ENCODE measurements at places on chromosomes 1 and 21.

GRCh38 chr1:93845538-93846205 lies 33.3 kb downstream of the DNTTIP2 start:
- DNase-seq, result peak; percentile 23

- no peak for DNase-seq
Observed at GRCh38 chr1:171195767-171196166, 10.7 kb downstream of the FMO2 start.

DNA sequence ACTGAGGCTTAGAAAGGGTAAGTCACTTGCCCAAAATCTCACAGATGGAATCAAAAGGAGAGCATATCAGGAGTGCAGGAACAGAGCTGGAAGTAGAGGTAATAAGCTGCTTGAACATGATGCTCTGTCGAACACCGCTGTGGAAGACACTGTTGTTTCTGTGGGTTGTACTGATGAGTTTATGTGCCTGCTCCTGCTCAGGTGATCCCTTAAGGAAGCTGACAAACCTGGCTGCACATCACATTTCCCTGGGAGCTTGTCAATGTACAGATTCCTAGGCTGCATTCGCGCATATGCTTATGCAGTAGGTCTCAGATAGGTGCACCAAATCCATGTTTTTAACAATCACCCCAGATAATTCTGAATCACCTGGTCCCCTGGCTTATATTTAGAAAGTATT lies 79.7 kb downstream of the ZNF326 start:
- no peak for DNase-seq

DNA sequence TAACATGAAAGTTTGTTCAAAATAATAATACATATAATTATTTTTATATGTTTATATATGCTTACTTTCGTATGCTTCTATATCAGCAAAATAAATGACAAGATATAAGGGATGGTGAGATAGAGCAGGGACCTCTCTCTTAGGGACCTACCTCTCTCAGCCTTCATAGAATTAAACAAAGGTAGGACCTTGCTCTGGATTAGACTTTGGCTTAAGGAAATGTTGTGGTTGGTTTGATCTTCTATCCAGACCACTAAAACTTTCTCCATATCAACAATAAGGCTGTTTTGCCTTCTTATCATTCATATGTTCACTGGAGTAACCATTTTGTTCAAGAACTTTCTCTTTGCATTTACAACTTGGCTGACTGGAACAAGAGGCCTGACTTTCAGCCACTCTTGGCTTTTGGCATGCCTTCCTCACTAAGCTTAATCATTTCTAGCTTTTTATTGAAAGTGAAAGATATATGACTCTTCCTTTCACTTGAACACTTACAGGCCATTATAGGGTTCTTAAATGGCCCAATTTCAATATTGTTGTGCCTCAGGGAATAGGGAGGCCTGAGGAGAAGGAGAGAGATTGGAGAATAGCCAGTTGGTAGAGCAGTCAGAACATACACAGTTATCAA lies 14.4 kb downstream of the FRRS1 start:
- no peak for DNase-seq

DNA sequence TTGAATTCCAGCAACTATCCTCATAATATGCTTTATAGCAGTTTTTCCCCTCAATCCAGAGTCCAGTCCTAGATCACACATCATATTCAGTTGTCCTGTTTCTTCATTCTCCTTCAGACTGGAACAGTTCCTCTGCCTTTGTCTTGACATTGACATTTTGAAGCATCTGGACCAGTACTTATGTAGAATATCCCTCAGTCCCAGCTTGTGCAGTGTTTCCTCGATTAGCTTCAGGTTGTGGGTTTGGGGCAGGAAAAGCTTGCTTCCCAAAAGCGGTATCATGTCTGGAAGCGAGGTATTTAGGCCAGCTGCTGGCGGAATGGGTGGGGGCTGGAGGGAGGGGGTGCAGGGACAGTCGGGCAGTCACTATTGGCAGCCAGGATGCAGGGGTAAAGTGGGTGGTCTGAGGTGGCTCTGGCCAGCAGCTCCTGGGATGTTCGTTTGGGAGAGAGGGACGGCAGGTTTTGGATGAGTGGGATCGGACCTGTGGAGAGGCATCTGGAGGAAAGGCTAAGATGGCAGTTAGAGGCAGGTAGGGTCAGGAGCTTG lies 6.5 kb downstream of the THEMIS2 start:
- no peak for DNase-seq

DNA sequence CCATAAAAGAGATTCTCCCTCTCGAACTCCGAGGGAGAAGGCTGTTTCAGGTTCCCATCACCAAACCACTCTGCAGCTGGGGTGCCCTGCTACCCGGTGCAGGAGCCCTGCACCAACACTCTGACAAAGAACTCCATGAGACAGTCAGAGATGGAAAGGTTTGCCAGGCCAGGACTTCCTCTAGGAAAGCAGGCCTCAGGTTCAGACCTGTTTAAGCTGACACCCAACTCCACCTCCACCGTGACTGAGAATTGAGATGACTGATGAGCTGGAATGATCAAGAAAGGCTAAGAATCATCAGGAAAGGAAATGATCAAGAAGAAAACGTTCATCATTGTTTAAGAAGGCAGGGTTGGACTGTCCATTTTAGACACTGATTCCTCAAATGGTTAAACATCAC lies 46.2 kb upstream of the KCNE1 start:
- no peak for DNase-seq

DNA sequence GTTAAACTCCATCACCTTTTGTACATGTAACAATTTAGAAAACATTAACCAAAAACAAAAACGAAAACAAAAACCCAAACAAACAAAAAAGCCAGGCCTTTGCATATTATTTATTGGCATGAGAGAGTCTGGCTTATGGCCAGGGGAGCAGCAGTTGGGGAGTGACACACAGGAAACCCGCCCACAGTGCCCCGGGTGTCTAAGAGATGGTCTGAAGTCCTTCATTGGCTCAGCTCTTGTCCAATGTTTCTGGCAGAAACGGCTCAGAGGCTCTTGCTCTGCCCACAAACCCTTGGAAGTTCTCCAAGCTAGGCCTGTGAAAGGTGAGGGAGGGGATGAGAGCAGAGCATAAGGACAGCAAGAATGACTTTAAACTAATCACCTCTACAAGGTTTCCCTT lies 131.5 kb downstream of the CNIH3 start:
- no peak for DNase-seq

- no peak for DNase-seq
Observed at GRCh38 chr1:150596095-150596892, 16.9 kb upstream of the MCL1 start.

GRCh38 chr1:58780836-58781452 lies 2.9 kb downstream of the JUN start:
- DNase-seq, result no peak

DNA sequence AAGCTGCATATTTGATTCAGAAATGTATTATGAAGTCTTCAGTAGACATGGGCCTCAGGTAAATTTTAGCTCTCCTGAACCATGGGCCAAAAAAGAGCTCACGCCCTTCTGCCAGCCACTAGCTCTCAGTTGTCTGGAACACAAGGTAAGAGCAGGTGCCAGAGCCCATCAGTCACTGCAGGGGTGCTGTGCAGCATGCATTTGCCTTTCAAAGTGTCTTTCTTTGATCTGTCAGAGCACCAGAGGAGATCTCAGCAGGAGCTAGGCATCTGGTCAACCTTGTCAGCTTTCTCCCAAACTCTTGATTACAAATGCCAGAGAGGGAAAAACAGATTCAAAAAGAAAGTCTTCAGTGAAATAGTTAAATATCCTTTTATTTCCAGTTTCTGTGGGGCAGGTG lies 332.3 kb downstream of the COL11A1 start:
- no peak for DNase-seq

GRCh38 chr1:89827330-89827729 lies 6.5 kb downstream of the LRRC8D start:
- DNase-seq, result no peak

DNA sequence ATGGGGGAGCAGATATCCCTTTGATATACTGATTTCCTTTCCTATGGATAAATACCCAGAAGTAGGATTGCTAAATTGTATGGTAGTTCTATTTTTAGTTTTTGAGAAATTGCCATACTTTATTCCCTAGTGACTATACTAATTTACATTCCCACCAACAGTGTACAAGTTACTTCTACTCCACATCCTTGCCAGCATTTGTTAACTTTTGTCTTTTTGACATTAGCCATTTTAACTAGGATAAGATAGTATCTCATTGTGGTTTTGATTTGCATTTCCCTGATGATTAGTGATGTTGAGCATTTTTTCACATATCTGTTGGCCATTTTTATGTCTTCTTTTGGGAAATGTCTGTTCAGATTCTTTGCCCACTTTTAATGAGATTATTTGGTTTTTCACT lies 620.6 kb upstream of the CAMK1G start:
- no peak for DNase-seq

GRCh38 chr1:33094971-33095604 lies 14.1 kb downstream of the AZIN2 start:
- no peak for DNase-seq

- DNase-seq, result no peak
Observed at GRCh38 chr1:234875953-234876855, 252.4 kb downstream of the TOMM20 start.

GRCh38 chr1:56389813-56390212 lies 189.6 kb downstream of the PLPP3 start:
- no peak for DNase-seq

DNA sequence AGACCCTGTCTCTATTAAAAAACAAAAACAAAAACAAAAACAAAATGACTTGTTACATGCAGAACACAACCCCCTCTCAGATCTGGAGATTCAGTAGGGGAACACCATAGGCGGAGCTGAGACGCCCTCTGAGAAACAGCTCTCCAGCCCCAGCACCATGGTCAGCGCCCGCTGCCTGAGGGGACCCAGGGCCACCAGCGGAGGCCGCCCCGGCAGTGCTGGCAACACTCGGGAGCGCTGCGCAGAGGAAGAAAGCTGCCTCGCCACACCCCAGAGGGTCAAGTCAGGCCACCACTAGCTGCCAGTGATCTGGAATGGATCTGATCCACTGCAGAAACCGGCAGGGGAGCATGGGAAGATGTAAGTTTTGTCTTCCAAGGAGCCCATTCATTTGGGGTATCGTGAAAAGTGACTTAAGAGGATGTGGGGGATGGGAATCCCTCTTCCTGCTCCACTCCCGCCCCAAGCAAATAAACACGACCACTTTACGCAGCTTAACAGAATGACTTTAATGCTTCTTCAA lies 3.1 kb downstream of the ACTA1 start:
- peak; percentile 52 for DNase-seq

- no peak for DNase-seq
Observed at GRCh38 chr1:180198196-180198595, 31.9 kb upstream of the LHX4 start.

- no peak for DNase-seq
Observed at GRCh38 chr21:35077975-35078374, 28.9 kb upstream of the RUNX1 start.

GRCh38 chr1:85307987-85308832 lies 31.8 kb upstream of the BCL10 start:
- peak; percentile 67 for DNase-seq

GRCh38 chr1:6141592-6141991 lies 38.5 kb downstream of the CHD5 start:
- DNase-seq, result no peak

- no peak for DNase-seq
Observed at GRCh38 chr1:41700986-41701535, 216.6 kb upstream of the EDN2 start.

GRCh38 chr1:155196103-155196892 lies 11.4 kb downstream of the THBS3 start:
- no peak for DNase-seq

- DNase-seq, result no peak
Observed at GRCh38 chr1:183721041-183721440, 67.9 kb upstream of the APOBEC4 start.

DNA sequence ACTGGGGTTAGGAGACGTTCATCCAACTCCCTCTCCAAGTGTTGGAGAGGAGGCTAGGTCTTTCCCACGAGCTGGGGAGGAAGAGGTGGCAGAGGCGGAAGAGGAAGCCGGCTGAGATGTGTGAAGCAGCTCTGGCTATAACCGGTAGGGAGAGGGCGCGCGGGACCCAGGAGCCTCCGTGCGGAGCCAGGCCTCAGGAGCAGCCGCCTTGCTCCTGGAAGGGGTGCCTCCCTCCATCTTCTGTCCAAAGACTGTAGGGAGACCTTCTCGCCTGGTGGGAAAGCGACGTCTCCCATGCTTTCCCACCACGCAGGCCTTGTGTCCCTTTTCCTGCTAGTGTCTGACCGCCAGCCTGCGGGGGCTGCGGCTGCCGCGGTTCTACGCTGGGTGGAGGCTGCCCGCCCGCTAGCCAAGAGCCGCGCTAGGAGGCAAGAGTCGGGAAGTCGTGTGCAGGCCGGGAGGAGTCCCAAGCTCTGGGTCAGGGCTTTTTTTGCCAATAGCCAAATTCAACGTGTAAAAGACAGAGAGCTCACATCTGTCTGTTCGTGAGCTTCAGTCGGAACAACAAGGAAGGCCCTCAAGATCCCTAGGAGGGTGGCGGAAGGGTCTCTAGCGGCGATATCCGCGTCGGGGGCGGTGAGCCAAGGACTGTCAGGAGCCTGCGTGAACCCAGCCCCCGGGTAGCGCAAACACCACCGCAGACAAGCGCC lies 8.4 kb upstream of the NBPF11 start:
- no peak for DNase-seq

DNA sequence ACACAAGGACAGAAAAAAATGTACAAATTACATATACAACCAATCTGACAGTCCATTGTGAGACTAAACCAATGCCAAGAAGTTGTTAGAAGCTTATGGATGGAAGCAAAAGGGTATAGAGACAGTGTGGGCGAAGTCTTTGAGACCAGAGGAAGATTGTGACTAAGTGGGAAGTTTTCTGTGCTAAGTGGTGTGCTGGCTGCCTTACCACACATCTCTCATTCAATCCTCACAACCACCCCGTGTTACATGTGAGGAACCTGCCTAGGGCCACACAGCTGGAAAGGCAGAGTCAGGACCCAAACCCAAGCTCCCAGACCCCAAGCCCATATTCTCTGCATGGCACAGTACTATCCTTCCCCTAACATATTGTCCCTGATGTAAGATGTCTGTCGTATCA lies 53.5 kb upstream of the DUSP10 start:
- DNase-seq, result no peak

- DNase-seq, result peak; percentile 2
Observed at GRCh38 chr1:227943381-227944089, 4.2 kb downstream of the WNT9A start.

GRCh38 chr1:231099996-231100767 lies 60.1 kb upstream of the FAM89A start:
- DNase-seq, result no peak

GRCh38 chr1:246683521-246683920 lies 40.7 kb upstream of the SCCPDH start:
- no peak for DNase-seq

GRCh38 chr1:17212009-17212408 lies 7.1 kb downstream of the PADI1 start:
- no peak for DNase-seq

DNA sequence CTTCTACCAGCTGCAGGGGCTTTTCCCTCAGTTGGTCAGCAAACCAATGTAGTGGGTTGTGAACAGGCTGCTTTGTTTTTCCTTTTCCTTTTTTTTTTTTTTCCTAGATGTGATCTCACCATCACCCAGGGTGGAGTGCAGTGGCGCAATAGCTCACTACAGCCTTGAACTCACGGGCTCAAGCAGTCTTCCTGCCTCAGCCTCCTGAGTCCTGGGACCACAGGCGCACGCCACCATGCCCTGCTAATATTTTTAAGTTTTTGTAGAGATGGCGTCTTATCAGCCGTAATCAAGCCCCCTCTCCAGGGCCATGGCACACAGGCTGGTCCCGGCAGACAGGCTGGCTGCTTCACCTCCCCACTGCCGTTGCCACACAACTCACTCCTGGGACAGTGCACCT lies 3.4 kb upstream of the TRIM11 start:
- DNase-seq, result no peak
